ENCODE measurements at places on chromosomes 16 and 17. TPM values are rescaled to one million over a fixed set of nuclear protein-coding genes. Genes with fewer than 3 reads are reported as not detected.

Gene GOT2
- 178 TPM for total RNA-seq

Gene ZNF48
- 12.4 TPM for total RNA-seq

Gene LGALS9
- 1.1 TPM for total RNA-seq

Gene RPGRIP1L
- 9.9 TPM for total RNA-seq

Gene MMP15
- total RNA-seq: 19.8 TPM

Gene SYCE1L
- 8.2 TPM for total RNA-seq

Gene SCGB1C2
- total RNA-seq: not detected

Gene ABI3
- not detected for total RNA-seq

Gene GINS2
- 31.6 TPM for total RNA-seq

Gene MT3
- total RNA-seq: not detected

Gene CIBAR2
- total RNA-seq: not detected

Gene PNMT
- not detected for total RNA-seq

Gene ITGAD
- not detected for total RNA-seq

Gene TUBB3
- total RNA-seq: 233 TPM

Gene ACE
- 0.72 TPM for total RNA-seq

Gene HOXB4
- 0.16 TPM for total RNA-seq

Gene PLEKHH3
- total RNA-seq: 11.4 TPM

Gene TMEM92
- total RNA-seq: 26.6 TPM

Gene HIGD1B
- not detected for total RNA-seq

Gene CIAPIN1
- 69.6 TPM for total RNA-seq

Gene MYCBPAP
- 0.94 TPM for total RNA-seq

Gene RUNDC1
- 21.7 TPM for total RNA-seq

Gene SOST
- total RNA-seq: not detected

Gene RSAD1
- 37.7 TPM for total RNA-seq

Gene OR1A2
- total RNA-seq: not detected

Gene RASL10B
- total RNA-seq: 0.10 TPM

Gene LITAF
- total RNA-seq: 199 TPM

Gene BBS2
- total RNA-seq: 21.0 TPM

Gene GPR142
- not detected for total RNA-seq

Gene TMEM114
- total RNA-seq: not detected

Gene MAF
- total RNA-seq: 0.48 TPM
